ENCODE measurements at places on chromosomes 1 and 21.

- no peak for DNase-seq
These were observed 9.8 kb upstream of the SMAP2 start for GRCh38 chr1:40363721-40364120.

DNA sequence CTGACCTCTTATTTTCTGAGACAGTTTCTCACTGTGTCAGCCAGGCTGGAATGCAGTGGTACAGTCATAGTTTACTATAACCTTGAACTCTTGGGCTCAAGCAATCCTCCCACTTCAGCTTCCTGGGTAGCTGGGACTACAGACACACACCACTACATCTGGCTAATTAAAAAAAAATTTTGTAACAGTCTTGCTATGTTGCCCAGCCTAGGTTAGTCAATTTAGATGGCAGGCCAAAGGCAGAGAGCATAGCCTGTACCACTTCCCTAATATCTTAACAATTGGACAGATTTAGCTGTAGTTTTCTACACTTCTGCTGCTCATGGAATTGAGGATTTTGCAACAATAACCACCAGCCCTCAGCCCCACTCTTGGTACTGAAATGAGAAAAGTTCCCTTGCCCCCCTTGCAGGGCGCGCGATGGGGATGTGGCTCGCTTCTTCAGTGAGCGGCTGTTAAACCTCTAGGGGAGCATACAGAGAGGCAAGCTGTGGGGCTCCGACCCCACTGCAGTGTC is 34.9 kb upstream of the PTGFRN start:
- no peak for DNase-seq

DNA sequence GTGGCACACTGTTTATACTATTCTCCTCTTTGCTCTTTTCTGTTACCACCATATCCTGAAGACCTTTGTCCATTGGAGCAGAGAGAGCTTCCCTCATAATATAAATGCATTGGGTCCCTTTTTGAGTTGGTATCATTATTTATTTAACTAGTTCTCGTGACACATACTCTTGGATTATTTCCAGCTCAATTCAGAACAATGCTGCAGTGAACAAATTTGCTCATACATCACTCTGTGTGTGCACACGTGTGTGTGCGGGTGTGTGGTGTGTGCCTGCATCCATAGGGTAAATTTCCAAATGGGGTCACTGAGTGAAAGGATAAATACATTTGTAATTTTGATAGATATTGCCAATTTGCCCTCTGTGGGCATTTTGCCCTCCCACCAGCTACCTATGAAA is 5.8 kb downstream of the PLA2G2A start:
- DNase-seq = no peak

GRCh38 chr1:187078321-187078720 is 249.6 kb downstream of the PLA2G4A start:
- no peak for DNase-seq

- no peak for DNase-seq
These were observed 127.5 kb upstream of the SAMSN1 start for GRCh38 chr21:14673649-14674048.

DNA sequence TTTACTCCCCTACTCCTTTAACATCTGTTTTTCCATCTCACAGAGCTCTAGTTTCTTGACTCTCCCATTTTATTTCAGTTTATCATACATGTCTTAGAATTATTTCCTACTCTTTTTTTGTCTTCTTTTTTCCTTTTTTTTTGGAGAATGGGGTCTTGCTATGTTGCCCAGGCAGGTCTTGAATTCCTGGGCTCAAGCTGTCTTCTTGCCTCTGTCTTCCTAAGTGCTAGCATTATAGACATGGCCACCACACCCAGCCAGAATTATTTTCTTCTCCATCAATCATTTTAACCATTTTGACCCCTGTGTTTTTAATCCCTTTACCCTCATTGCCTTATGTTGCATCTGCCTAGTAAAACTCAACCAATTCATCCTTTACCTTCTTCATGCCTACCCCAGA is 123.2 kb upstream of the KIAA1614 start:
- no peak for DNase-seq

- DNase-seq = no peak
These were observed 190.8 kb downstream of the LTN1 start for GRCh38 chr21:28801906-28802305.

GRCh38 chr1:51564124-51564523 is 45.1 kb upstream of the EPS15 start:
- no peak for DNase-seq

GRCh38 chr1:17553975-17554700 is 14.6 kb downstream of the ARHGEF10L start:
- DNase-seq = no peak

- no peak for DNase-seq
These were observed 44.3 kb downstream of the CD34 start for GRCh38 chr1:207866471-207867135.

- DNase-seq = peak; percentile 6
These were observed 66.7 kb downstream of the CCDC30 start for GRCh38 chr1:42529724-42530181.

- no peak for DNase-seq
These were observed 7.5 kb upstream of the LDLRAD2 start for GRCh38 chr1:21804536-21804935.

DNA sequence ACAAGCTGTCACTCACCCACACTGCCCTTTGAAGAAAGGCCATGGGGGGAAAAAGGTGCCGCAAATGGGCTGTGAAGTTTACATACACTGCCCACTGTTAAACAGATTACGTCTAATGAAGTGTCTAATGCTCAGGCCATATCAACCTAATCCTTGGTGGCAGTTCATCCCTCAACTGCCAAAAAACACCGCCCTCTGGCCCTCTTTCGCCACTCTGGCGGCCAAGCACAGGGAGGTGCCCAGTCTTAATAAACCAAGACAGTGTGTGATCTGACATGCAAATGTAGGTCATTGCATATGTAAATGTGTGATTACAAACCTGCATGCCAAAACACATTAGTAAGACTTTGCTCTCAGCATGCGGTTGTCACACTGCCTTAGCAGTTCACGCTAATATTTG is 89.5 kb downstream of the NEK7 start:
- DNase-seq = no peak

DNA sequence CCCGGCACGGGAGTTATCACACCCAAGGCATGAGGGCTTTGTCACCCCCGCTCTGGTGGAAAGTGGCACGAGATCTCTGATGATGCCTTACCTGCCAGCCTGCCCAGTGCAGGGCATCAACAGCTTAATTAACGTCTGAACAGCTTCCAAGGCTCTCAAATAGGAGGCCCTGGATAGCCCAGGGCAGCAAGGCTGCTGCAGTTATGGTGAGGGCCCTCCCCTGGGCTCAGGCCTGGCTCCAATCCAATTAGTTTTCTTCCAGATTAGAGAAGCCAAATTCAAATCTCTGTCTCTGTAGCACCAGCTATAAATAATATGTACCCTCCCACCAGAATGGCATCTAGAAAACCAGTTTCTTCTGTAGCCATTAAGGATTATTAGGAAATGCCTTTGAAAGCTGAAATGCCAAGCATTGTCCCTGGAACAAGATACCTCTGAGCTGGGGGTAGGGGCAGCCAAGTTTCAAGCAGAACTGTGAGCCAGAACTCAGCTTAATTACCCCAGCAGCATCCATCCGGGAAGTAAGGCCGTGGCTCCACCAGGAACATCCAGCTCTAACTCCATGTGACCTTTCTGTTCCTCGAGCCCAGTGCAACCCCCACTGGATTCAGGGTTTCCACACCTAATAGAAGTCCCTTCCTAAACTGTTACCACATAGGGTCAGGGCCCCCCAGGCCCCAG is 12.5 kb downstream of the QSOX1 start:
- no peak for DNase-seq

DNA sequence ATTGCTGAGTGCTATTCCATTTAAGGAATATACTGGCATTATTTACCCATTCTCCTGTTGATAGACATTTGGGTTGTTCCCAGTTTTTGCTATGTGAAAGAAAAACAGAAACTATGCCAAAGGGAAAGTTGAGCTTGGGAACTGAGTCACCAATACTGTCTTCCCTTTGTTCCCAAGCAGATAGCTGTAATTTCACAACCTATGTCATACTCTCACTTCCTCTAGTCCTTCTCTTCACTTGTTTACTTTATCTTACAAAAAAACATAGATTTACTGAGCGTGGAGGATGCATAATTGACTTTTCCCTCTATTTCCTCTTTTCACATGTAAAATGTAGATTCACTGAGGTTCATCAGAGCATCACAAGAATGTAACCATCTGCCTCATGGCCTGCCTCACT is 32.4 kb upstream of the PGBD5 start:
- no peak for DNase-seq

- DNase-seq = no peak
These were observed 1.7 kb upstream of the INAVA start for GRCh38 chr1:200892958-200893357.

GRCh38 chr1:60894130-60894529 is 188.2 kb upstream of the NFIA start:
- no peak for DNase-seq

- DNase-seq = no peak
These were observed 37.0 kb upstream of the PUM1 start for GRCh38 chr1:31102501-31102950.

DNA sequence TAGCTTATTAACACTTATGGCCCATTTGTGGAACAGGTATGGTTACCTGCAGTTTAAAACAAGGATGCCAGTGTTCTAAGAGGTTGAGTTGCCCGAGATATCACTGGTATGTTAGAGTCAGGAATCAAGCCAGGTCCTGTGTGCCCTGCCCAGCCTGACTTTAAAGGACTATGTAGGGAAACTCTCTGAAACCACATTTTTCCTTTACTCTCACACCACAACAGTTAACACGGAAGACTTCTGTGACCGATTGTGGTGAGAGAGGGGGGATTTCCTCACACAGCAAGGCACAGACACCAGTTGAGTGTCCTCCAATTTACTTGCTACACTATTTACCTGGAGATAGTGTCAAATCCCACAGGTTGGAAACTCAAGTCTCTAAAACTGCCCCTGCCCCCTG is 47.8 kb downstream of the UCK2 start:
- DNase-seq = no peak

- no peak for DNase-seq
These were observed 360.9 kb upstream of the VAMP3 start for GRCh38 chr1:7410156-7410555.

DNA sequence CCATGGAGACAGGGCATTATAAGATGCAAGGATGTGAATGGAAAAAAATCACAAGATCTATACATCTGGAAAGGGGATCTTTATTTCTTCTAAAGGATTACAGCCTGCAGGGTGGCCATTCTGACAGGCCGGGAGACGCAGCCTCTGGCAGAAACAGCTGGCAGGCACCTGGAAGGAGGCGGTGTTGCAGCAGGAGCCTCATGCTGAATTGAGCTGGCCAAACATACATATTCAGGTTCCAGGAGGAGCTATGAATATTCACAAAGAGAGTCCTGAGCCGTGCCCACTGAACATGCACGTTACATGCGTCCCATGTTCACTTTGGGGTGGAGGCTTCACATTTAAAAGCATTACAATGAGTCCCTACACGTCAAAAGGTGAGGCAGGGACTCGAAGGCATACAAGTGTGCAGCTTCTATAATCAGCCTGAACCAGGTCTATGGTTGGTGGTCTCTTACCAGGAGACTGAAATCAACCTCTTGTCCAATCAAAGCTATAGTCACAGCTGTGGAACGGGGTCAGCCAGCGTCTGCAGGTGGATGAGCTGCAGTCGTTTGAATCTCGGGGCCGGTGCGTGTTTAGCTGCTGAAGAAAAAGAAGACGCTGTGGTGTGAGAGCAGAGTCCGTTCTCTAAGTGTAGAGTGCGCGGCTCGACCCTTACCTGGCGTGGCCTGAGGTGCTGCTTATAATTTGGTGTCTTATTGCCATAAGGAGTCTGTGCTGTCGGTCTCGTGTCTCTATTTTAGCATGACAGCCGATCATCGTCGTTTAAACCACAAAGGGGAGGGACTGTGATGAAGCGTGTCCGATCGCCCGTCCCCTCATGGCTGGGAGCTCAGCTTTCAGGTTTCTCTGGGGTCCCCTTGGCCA is 183.0 kb downstream of the ETS2 start:
- DNase-seq = no peak

- DNase-seq = no peak
These were observed 84.5 kb downstream of the PSMG1 start for GRCh38 chr21:39098696-39099200.

GRCh38 chr1:173628888-173629287 is 6.2 kb upstream of the TEX50 start:
- DNase-seq = no peak

GRCh38 chr21:37873655-37874054 is 42.6 kb downstream of the KCNJ6 start:
- no peak for DNase-seq

DNA sequence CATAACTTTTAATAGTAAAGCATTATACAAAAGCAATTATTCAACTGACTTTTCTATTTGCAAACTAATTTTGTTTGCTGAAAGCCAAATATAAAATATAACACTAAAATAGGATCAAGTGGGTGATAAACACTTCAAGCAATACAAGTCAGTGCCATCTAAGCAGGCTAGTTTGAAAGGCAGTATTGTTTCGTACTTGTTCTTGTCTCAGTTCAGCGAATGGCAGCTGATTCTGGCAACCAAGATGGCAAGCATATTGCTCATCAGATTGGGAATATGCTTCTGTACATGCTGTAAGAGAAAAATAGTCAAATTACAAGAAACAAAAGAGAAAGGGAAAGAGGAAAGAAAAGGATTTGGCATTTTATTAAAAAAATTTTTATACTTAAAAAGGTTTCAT is 7.5 kb downstream of the TMEM59 start:
- no peak for DNase-seq

DNA sequence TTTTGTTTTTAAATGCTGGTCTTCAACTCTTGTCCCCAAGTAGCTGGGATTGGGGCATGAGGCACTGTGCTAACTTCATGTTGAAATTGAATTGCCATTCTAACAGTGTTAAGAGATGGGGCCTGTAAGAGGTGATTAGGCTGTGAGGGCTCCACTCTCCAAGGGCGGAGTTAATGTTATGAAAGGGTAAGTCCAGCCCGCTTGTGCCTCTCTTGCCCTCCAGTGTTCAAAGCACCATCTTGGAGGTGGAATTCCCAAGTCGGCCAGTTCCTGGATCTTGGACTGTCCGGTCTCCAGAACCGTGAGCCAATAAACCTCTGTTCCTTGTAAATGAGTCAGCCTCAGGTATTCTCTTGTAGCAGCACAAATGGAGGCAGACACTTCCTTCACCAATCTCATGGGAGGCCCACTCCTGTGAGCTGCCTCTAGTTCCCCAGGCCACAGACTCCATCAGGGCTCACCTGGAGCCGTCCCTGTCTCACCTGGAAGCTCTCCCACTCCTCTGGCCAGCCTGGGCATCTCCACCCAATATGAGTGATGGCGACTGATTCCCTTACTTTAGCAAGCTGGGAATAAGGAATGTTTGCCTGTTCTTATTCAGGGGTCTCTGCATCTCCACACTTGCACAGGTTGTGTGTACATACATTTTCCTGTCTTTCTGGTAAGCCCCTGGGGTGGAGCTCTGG is 15.5 kb downstream of the IBA57 start:
- no peak for DNase-seq

- no peak for DNase-seq
These were observed 220.2 kb downstream of the TGFB2 start for GRCh38 chr1:218565377-218565776.

GRCh38 chr1:176656257-176656995 is 193.5 kb downstream of the PAPPA2 start:
- no peak for DNase-seq
